ENCODE measurements at places on chromosomes 2 and 18.

GRCh38 chr2:190948671-190949070 is 65.3 kb downstream of the STAT1 start:
- DNase-seq, result no peak

DNA sequence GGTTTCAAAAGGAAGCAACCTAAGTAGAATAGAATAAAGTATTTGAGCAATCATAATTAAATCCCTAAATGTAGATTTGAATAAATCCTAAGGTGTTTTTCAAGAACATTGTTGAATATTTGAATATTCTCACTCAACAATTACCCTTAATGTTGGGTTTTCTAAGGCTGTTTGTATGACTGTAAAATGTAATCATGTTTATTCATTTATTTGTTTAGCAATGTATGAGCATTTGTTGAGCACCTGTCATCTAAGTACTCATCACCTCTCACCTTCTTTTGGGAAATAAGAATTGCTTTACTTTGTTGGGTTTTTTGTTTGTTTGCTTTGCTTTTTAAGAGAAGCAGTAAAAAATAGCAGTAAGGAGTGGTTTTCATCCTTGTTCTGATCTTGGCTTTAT is 66.0 kb downstream of the MAPRE2 start:
- DNase-seq, result no peak

GRCh38 chr2:122100756-122101155 is 345.3 kb downstream of the TSN start:
- no peak for DNase-seq

- peak; percentile 83 for DNase-seq
These were observed 165.9 kb upstream of the PGAP1 start for GRCh38 chr2:197092431-197092830.

DNA sequence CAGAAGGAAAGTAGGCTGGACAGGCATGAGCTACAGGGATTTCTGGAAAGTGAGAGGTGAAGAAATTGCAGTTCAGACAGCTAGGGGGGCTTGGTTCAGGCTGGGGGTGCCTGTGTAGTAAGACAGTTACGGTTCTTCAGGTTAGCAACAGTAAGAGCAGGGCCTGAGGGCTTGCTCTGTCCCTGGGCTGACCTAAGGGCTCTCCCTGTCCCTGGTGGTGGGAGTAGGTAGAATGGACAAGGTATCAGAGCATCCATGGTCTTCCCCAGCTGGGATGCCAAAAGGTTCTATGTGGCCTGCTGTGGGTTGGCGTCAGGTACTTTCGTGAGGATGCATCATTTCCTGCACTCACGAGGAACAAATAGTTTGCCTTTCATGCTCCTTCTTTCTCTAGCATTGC is 34.6 kb upstream of the TACR1 start:
- no peak for DNase-seq

DNA sequence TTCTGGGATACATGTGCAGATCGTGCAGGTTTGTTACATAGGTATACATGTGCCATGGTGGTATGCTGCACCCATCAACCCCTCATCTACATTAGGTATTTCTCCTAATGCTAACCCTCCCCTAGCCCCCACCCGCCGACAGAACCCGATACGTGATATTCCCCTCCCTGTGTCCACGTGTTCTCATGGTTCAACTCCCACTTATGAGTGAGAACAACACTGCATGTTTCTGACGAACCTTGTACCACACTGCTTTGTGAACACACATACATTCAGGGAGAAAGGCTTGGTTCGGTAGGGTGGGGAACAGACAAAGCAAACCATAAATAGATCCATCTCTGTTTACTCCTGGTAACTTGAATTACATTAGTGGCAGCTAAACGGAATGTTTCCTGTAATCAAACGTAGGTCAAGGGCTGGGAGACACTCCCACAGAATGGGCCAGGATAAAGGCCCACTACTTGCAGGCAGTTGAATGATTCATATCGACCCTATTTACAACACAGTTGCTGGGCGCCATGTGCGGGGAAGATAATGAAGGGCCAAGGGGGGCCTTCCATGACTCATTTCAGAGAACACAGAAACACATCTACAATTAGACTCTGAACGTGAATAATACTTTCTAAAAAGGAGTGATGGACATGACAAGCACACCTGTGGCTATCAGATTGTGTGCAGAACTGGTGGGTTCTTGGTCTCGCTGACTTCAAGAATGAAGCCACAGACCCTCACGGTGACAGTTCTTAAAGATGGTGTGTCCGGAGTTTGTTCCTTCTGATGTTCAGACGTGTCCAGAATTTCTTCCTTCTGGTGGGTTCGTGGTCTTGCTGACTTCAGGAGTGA is 56.8 kb upstream of the KIDINS220 start:
- no peak for DNase-seq

DNA sequence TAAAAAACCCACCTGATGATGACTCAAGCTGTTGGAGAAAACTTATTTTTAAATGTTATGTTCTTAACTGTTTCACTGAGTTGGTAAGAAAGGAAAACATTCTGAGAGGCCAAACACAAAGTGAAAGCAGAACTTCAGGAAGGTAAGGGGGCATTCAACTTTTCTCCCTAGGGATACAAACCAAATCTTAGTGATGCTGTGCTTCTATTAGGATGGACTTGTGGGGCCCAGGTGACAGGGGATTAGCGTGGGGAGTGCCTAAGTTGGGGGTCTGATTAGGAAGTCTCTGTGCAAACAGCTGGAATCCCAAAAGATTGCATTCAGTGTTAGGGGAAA is 18.5 kb downstream of the PDCL3 start:
- no peak for DNase-seq

DNA sequence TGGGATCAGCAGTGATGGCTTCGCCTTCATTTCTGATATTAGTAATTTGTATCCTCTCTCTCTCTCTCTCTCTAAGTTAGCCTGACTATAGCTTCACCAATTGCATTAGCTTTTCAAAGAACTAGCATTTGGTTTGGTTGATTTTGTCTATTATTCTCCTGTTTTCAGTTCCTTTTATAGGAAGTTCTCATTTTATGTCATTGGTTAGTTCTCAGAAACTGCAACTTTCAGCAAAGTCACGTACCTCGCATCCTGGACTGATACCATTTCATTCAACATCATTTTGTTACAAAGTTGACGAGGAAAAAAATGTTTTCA is 450.8 kb downstream of the EIPR1 start:
- DNase-seq, result no peak

- no peak for DNase-seq
These were observed 357.9 kb upstream of the NRP2 start for GRCh38 chr2:205324355-205324754.

- DNase-seq, result no peak
These were observed 10.7 kb upstream of the TAF1B start for GRCh38 chr2:9832586-9832985.

GRCh38 chr18:8816816-8817215 is 111.5 kb downstream of the MTCL1 start:
- no peak for DNase-seq

- DNase-seq, result no peak
These were observed 549.0 kb upstream of the PKDCC start for GRCh38 chr2:41498781-41499180.

DNA sequence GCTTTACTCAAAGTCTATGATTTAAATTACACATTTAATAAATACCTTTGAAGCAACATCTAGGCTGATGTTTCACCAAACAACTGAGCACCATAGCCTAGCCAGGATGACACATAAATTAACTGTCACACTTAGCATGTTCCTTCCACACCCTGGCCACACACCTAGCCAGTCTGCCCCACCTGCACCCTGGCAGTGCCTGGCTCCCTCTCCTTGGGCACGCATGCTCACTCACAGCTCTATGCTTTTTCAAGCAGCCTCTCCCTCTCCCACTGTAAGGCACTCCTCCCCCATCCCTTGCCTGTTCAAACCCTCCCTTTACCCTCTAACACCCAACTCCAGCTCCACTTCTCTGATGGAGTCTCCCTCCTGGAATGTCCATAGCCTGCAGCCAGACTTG is 357.6 kb upstream of the KLHL29 start:
- DNase-seq, result no peak
